ENCODE measurements at places on chromosomes 5 and 9.

- DNase-seq, result no peak
Measured at GRCh38 chr9:75063556-75064305, 24.2 kb downstream of the NMRK1 start.

DNA sequence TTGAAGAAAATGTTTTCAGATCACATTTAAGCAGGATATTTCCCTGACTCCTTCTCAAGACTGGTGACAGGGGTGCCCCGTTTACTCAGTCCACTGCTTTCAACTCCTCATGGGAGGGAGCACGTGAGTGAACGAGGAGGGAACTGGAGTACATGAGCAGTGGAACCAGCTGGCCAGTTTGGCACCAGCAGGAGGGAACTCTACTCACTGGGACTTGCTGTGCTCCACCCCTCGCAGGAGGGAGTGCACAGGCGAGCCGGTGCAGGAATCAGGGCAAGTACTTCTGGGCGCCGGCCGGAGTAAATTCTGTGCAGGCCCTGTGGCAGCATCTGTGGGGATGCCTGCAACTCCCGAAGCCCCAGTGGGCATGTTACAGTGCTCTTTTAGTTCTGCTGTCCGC lies 1941.1 kb upstream of the C9orf72 start:
- peak; percentile 52 for DNase-seq

DNA sequence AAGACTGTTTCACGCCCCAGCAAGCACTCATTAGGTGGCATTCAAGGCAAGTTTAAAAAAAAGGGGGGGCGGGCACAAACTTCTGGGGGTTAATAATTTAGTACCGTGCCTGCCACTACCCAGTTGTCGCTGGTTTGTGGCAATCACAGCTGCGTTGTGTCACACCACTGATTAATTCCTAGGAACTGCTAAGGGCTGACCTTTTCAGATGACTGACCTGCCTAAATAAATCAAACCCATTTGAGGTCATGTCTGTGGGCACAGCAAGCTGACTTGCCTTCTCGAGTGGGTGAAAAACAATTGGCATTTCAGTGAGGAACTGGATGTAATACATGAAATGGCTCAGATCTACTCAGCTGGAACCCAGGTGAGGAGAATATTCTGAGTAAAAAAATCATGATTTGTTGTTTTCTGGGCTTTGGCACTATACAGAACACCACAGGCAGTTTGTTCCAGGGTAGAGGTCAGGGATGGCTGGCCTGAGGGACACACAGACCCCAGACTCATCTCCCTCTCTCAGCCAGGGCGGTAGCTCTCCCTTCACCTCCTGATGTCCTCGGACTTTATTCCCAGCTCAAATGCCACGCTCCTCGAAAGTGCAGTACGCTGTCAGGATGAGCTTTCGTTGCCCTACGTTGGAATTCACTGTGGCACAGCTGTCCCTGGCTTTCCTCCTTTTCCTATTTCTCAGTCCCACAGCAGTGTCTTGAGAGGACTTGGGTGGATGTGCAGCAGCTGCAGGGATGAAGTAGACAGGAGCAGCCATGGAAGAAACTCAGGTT lies 15.5 kb upstream of the MGAT1 start:
- no peak for DNase-seq

DNA sequence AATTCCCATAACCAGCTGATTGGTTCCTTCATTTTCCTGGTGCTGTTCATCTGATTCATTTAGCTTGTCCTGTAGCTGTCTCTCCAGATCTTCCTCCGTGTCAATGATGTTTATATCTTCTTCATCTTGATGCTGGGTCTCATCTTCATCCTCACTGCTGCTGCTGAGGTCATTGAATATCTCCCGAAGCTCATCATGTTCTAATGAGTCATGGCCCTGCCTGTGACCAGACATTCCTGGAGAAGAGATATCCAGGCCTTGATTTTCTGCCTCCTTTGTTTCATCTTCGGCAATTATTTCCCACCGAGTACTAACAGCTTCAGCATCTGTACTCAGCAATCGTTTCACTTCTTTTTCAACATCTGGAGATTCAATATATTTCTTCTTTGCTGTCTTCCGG lies 1.4 kb downstream of the TAF7 start:
- no peak for DNase-seq

- no peak for DNase-seq
Measured at GRCh38 chr9:110065532-110065931, 142.4 kb downstream of the C9orf152 start.

GRCh38 chr9:135522931-135523330 lies 1.7 kb downstream of the LCN1 start:
- DNase-seq, result no peak

- no peak for DNase-seq
Measured at GRCh38 chr9:36923025-36923625, 110.9 kb downstream of the PAX5 start.

Measured in SHP77 (cell line).